ENCODE measurements at places on chromosomes 7 and 10.

GRCh38 chr7:46145412-46145811, 224.3 kb upstream of the IGFBP3 start:
- DNase-seq: peak; percentile 80

DNA sequence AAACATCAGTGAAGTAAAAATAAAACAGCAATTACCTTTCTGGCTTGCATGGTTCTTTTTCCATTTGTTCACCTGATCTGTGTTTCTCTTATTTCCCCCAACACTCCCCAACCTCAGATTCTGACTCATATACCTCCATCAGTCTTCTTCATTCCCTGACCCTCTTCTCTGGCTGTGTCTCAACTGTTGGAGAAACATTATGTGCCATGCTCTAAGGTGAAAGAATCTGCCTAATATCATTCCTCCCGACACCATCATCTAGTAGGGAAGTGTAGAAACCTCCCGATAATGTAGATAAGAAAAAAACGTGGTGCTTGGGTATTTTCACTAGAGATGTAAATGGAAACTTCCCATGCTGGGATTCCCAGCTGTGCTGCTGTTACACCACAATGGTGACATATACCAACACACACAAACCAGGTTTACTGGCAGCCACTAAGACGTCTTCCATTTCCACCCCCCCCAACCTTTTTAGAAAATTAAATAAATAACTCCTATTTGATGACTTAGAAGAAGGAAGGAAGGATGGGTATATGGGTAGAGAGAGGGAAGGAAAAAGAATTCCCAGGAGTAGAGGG, 63.4 kb downstream of the OSBPL3 start:
- DNase-seq: no peak

DNA sequence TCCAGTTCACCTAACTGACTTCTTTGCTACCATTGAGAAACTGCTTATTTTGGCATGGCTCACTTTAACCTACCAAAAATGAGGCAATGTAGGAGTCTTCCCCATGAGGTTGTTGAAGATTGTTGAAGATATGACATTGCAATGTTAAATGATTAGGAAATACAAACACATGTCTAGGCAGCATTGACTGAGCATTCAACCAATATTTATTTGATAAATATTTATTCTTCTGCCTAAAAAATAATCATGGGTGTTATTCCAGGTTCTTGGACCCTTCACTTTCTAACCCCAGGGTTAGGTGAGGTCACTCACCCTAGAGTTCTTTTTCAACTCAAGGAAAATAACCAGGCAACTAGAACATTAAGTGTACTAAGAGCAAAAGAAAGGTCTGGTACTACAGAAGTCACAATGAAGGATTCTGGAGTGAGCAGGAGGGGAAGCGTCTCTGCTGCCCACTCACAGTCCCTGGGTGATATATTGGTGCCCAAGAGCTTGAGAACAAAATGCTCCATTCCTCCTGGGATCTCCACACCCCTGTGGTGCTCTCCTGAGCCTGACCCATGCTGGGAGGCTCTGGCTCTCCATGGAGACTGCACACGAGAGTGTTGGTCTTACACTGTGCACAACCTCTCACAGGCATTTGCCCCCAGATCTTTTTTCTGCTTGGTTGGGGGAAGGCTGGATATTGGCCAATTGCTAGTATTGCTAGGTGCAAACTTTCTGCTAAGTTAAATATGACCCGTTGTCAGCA, 123.4 kb downstream of the SPAG6 start:
- DNase-seq: no peak

- DNase-seq: no peak
These were observed 16.7 kb upstream of the CCDC3 start for GRCh38 chr10:13018171-13018570.

DNA sequence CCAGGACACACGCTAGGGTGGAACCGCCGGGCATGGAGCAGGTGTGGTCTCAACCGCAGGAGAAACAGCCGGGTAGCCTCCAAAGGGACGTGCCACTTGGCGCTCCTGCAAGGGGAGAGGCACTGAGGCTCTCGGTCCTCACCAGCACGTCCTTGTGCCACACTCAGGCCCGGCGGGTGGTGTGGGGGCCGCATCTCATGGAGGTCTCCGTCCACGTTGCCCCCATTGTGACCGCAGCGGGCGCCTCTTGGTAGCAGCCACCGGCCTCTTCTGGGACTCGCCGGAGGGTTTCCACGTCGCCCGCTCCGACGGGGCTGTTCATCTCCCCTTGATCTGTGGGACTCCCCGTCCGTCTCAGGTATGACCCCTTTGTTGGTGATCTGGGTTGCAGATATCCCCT, 49.2 kb upstream of the ELFN1 start:
- no peak for DNase-seq

- no peak for DNase-seq
These were observed 202.3 kb upstream of the KLF6 start for GRCh38 chr10:3987143-3987974.

DNA sequence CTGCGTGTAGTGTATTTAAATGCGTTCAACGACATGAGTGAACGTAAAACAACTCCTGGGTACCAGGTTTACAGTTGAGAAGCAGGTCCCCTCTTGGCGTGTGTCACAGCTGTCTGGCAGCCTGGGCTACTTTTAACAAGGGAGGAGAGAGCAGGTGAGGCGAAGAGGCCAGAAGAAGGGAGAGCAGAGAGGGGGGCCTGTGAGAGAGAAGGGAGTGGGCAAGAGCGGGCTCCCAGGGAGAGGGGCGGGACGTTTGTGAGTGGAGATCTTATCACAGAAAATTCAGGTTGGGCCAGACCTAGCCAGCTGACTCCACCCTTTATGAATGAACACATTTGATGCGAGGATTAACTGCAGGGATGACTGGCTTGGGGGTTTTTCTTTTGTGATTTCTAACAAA, 154.0 kb downstream of the CAMK1D start:
- no peak for DNase-seq

- DNase-seq: no peak
These were observed 684.6 kb downstream of the MAGI2 start for GRCh38 chr7:78768859-78769258.

- no peak for DNase-seq
These were observed 151.0 kb downstream of the NRF1 start for GRCh38 chr7:129762387-129762969.

- DNase-seq: no peak
These were observed 661 bp downstream of the HECTD2 start for GRCh38 chr10:91410638-91411371.

DNA sequence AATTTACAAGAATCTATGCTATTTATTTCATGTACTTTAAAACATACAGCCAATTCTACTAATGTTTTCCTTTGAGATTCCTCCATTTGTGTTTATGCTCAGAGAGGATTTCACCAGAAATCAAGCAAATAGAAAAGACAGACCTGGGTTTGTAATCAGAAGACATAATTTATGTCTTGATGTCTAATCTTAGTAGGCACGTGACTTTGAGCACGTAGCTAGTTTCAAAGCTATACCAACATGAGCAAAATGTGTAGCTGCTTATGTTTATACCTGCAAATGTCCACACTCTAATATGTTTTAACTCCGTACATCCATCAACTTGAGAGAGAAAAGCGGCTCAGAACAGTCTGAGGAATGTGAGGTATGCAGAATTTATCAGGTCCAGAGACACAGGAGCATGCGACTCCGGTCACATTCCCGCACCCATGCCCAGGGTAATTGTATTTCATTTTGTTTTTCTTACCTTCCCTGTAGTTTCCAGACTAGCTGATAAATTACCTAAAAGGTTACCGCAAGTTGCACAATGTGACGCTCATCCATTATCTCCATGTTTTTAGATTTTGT, 40.0 kb downstream of the SVOPL start:
- no peak for DNase-seq

DNA sequence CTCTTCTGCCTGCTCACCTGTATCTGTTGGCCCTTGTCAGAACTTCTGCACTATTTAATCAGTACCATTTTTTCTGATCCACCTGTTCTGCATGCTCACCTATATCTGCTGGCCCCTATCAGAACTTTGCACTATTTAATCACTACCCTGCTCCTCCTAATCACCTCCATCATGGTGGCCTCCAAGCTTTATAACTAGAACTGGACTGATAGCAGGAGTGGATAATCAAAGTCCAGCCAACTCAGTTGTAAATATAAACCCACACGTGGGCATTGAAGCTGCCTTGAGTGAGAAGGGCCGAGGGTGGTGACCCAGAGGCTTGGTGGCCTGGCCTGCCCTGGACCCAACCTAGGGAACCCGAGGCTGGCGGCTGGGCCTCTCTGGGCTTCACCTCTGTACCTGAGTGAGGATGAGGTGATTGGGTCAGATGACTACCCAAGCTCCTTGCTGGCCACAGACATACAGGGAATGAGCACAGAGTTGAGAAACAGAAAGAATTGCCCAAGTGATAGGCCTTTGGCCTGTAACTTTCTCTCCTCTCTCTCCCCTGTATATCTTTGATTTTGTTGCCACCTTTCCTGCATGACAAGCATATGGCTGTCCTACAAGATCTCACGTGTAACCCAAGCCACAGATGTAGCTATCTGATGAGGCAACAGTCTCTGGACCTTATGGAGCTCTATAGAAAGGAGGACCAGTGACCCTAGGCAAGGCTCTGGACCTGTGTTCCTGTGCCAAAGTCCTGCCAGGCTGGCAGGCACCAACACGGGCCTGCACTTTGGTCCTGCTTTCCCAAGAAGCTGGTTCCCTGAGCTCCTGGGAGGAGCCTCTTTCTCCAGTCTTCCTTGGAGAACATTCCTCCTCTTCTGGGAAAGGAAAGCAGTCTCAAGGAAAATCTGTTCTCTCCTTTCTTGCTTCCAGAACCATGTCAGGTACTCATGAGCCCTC, 23.4 kb upstream of the FAM3C start:
- DNase-seq: no peak

DNA sequence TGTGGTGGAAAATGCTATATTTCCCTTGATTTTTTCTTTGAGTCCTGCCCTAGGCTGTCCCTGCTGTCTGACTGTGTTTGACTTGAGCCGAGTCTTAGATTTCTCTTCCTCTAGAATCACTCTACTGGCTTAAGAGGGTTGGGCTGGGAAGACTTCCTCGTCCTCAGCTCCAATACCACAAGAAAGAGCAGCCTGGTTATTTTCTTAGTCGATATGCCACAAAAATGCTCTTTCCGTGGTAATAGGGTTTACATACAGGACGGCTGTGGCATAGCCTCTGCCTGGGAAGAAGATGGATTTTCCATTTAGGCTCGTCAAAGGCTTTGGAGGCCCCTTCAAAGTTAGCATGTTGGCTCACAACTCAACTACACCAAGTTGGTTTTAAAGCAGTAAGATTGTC, 212.0 kb upstream of the IGFBP3 start:
- DNase-seq: no peak
